ENCODE measurements at places on chromosomes 2 and 18.

GRCh38 chr2:24162494-24162893 lies 12.4 kb upstream of the FAM228A start:
- DNase-seq, result no peak

GRCh38 chr2:43273529-43273928 lies 47.1 kb upstream of the ZFP36L2 start:
- no peak for DNase-seq

DNA sequence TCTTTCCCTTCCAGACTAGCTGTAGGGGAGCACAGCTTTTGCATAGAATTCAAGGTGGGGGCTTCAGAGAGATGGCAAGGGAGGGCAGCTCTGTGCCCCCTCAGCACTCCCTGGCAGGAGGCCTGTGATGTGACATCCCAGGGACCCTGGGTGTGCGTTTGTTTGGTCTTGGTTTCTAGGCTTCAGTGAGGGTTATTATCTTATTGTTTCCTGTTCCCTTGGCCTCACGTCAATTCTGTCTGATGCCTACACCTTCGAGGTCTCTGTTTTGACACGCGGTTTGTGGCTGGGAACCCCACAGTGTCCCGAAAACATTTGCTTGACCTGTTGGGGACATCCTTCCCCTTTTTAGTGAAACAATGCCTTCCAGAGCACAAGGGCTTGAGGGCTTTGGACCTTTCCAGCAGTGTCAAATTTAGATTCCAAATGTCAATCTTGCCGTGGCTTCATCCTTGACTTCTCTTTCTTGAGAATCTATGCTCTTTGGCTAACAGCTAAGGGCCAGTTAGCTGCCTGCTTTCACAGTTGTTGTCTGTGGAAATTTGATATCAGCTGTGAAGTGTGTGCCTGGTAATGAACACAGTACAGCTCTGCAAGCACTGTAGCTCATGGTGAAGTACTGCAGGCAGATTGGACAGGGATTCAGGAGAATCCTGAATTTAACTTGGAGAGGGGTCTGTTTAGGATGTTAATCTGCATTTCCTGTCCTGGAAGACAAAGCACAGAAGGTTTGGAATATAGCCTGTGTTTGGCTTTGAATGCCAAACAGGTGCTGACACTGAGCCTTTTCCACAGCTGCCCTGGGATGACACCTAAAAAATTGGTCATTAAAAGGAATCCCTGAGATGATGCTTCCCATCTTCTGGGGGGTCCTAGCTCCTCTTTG lies 108.2 kb upstream of the CXCR4 start:
- DNase-seq, result no peak

DNA sequence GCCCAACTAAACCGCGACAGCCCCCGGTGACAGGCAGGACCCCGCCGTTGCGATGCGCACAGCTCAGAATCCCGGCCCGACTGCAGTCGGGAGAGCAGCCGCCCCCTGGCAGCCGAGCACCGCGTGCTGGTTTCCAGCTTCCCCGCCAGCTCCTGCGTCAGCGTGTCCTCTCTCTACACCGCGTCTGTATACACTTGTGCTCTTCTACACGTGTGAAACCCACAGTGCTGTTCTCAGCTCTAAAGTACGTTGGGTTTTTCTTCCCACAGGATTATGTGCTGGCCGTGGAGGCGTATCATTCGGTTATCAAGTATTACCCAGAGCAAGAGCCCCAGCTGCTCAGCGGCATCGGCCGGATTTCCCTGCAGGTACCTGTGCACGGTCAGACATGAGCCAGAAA lies 54.0 kb downstream of the ADI1 start:
- no peak for DNase-seq

DNA sequence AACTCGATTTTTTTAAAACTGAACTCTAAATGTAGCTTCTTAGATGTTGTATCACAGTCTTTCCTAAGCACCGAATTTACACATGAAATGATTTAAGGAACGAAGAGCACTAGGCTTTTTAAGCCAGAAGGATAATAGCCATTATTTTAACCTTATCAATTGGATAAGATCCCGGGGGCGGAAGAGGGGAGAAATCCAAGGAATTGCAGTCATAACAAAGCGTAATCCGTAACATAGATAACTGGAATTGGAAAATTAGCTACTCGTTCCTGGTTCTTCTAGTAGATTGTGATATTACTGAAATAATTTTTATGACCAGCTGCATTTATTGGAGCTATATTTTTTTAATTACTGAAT lies 988 bp upstream of the KANSL1L start:
- no peak for DNase-seq

GRCh38 chr18:13455960-13456481 lies 237.5 kb downstream of the LDLRAD4 start:
- no peak for DNase-seq

- no peak for DNase-seq
Observed at GRCh38 chr18:48488388-48488850, 50.4 kb upstream of the CTIF start.

DNA sequence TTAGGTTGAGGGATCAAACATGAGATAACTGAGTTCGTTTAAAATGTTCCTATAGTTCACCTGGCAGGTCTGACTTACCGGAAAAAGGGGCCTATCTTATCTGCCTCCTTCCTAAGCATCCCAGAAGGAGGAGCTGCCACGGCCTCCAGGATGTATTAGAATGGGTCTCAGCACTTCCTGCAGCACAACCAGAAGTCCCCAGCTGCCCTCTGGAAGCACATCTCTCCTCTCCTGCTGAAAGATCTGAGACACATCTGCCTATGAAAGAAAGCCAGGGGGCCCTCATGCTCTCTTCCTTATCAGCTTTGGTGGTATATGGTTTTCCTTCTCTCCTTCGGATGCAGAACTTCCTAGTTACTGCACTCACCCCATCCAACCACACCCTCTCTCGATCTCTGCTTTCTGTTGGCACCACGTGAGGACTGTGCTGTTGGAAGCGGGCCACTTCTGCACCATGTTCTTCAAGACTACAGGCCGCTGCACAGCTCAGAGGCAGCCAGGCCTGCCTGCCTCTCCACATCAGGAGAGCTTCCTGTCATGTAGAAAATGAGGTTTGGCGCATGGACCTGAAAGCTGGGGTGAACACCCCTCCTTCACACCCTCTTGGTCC lies 6.5 kb downstream of the IGFBP5 start:
- DNase-seq, result no peak

DNA sequence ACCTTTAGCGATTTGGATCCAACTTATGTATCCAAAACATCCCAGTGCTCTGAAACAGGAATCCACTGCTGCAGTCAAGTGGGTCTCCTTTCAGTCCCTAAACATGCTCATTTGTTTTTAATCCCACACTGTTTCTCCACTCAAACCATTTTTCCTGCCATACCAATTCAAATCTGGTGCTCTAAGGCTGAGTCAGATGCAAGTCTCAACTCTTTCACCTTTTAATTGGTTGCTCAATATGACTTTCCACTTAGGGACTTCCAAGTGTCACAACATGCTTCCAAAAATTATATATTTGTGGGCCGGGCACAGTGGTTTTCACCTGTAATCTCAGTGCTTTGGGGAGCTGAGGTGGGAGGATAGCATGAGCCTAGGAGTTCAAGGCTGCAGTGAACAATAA lies 113.4 kb upstream of the TANK start:
- DNase-seq, result no peak

- DNase-seq, result no peak
Observed at GRCh38 chr18:79576686-79577351, 102.8 kb upstream of the CTDP1 start.

DNA sequence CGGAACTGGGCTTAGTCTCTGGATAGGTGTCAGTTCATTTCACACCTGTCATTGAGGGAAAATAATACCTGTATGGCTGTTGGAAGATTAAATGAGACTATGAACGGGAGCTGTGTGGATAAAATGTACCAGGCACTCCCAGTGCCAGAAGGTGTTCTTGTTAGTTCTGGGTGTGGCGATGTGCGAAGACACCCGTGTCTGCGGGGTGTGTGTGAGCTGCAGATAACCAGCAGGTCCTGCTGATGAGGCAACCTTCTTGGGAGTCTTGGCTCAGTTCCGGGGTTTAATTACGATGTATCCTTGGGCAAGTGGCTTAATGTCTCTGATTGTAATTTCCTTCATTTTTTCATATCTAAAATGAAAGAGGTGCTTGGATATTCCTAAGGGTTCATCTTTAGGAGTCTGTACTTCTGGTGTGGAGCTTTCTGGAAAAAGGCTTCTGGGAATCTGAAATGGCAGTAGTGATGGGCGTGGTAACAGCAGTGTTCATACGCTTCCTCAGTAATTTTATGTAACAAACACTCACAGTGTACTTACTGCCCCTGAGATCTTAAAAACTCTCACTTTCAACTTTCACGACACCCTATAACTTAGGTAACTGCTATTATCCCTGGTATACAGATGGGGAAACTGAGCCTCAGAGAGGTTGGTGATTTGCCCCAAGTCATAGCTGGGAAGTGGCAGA lies 35.0 kb downstream of the NEDD4L start:
- no peak for DNase-seq

DNA sequence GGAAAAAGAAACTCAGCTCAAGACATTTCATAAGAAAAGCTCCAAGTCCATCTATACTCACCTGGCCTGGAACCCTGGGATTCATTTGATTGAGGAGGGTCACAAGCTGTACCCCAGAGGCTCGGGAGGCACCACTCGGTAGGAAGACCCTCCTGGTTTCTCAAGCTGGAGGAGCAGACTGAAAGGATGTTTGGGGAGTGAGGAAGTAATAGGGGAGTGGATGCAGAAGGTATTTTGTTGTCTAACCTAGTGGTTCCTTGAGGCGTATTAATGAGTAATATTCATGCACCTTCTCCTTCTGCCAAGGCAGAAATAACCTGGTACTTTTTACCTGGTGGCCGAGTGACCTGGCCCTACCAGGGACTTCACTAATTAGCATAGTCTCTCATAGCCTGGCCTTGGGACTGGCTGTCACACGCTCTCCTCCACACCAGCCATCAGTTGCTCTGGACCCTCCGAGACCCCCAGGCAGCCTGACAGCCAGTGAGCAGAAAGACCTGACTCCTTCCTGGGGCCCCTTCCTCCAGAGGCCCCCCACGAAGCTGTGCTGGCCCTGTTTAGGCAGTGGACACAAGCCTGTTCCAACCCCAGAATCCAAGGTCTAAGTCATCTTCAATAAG lies 161.4 kb downstream of the BCL2 start:
- DNase-seq, result no peak

- no peak for DNase-seq
Observed at GRCh38 chr2:216474925-216475670, 23.5 kb upstream of the RPL37A start.

DNA sequence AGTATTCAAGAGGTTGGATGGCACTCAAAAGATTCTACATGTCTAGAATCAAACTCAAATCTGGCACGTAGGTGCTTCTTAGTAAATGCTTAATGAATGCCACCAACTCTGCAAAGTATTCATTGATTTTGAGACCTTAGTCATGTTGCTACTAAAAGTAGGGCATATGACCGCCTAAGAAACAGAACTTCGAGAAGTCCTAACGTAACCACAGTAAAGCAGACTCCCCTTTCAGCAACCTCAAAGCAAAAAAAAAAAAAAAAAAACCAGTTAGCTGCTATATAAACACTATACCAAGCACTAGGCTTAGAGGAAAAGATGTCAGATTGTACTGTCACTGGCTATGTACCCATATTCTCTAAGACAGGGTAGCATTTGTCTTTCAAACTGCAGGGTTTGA lies 33.9 kb downstream of the PTCD3 start:
- no peak for DNase-seq

DNA sequence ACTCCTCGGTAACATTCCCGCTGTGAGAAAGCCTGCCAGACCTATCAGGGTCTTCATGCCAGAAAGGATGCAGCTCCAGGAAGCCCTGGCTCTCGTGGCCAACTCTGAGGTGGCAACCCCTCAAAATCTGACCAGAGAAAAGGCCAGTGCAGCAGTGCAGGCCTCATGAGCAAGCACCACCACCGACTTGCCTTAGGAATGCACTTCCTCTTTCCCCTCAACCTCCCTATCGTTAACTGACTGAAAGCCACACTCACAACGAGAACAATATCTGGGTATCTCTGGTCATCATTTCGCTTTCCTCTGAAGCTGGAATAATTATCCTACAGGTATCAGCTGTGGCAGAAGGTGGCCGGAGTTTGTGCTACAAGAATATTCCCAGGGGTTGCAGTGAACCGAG lies 101.4 kb upstream of the POU3F3 start:
- DNase-seq, result no peak

DNA sequence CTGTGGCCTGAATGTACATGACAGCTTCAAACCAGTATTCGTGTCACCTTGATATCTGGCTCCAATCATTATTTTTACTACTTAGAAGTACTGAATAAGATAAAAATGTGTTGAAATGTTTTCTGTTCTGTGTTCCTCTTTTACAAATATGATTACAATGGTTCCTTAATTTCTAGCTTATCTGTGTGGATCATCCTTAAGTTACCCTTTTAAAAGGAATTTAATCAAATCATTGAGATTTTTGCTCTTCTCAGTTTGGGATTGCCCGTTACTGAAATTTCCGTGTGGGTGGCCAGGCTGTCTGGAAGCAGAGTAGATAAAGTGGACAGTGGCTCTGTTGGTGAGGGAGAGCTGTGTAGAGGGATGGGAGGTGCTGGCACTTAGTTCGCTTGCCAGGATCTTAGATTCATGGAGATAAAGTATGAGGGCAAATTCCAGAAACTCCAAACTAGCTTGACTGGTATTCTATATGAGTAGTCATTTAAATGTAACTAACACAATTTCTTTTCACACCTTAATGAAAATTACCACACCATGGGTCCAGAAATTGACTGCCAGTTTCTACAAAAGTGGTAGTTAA lies 27.4 kb upstream of the SAG start:
- DNase-seq, result no peak

- DNase-seq, result no peak
Observed at GRCh38 chr2:122307763-122308162, 552.3 kb downstream of the TSN start.

GRCh38 chr2:218364196-218364595 lies 7.5 kb downstream of the CATIP start:
- no peak for DNase-seq

GRCh38 chr18:69844656-69845055 lies 103.0 kb downstream of the CD226 start:
- no peak for DNase-seq

- DNase-seq, result no peak
Observed at GRCh38 chr2:169980643-169981042, 153.4 kb downstream of the UBR3 start.

- no peak for DNase-seq
Observed at GRCh38 chr2:43047187-43047780, 179.1 kb downstream of the ZFP36L2 start.

DNA sequence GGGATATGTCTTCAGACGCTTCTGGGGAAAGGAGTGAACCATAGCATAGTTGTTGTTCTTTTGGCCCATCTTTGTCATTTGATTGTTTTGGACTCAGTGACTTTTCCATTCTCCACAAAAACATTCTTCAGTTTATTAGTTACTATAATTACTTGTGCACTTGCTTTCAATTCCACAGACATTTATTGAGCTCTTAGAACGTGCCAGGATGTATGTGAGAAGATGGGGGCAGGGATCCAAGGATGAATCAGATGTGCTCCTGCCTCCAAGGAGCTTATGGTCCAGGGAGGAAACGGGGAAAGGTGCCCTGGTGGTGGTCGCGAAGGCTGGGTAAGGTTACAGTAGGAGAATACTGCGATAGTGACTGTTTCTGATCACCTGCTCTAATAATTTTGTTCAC lies 6.9 kb upstream of the SLC4A3 start:
- no peak for DNase-seq

- peak; percentile 15 for DNase-seq
Observed at GRCh38 chr18:46148810-46149209, 44.6 kb downstream of the HAUS1 start.
